ENCODE measurements at places on chromosomes 7 and 10.

GRCh38 chr7:135152442-135152841 is 4.6 kb downstream of the TMEM140 start:
- no peak for DNase-seq

- DNase-seq, result no peak
Observed at GRCh38 chr7:138662076-138662990, 38.8 kb downstream of the SVOPL start.

- DNase-seq, result no peak
Observed at GRCh38 chr7:70738151-70738885, 393.6 kb upstream of the GALNT17 start.

- no peak for DNase-seq
Observed at GRCh38 chr7:130890176-130891020, 156.4 kb upstream of the KLF14 start.

DNA sequence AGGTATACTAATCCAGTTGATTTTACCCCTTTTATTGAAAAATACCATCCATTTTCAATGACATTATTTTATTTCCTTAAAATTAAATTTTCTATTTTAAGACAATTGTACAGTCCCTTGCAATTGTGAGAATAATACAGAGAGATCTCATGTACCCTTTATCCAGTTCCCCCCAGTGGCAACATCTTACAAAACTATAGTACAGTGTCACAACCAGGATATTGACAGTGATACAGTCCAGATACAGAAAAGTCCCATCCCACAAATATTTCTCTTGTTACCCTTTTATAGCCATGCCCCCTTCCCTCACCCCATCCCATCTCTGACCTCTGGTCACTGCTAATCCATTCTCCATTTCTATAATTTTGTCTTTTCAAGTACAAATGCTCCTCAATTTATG is 18.5 kb downstream of the ELFN1 start:
- DNase-seq, result no peak

- no peak for DNase-seq
Observed at GRCh38 chr7:108170251-108170650, 40.1 kb upstream of the LAMB4 start.

- DNase-seq, result no peak
Observed at GRCh38 chr10:65306201-65306600, 1619.6 kb upstream of the LRRTM3 start.

DNA sequence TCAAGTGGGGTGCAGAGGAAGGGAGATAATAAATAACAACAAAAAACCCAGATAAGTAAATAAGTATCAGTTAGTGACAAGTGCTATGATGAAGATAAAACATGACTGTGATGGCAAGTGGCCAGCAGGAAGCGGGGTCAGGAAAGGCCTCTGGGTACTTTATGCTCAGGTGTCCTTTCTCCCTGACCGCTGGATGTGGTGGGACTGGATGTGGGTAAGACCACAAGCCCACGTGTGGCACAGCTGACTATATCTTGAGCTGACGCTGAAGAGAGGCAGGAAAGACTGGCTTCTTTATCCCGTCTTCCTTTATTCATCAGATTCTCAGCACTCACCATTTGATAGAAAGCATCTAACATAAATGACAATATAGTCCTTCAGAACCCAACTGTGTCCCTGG is 87.8 kb downstream of the CREB5 start:
- DNase-seq, result no peak

GRCh38 chr7:47724335-47724982 is 142.5 kb upstream of the TNS3 start:
- no peak for DNase-seq

DNA sequence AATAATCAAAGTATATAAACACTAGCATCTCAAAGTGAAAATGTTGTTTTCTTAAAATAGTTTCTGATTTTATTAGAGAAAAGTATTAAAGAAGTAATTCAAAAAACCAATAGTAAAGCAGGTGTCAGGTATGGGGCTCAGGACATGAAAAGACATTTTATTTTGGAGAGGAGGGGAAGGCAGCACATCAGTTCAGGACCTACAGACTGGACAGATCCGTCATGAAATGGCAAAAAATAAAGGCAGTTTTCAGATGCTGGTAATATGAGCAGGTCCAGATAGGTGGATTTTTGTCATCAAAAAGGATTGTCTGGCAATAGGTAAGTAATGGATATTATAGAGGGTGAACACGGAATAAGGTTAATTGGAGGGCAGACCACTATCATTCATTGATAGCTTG is 49.0 kb downstream of the GRM3 start:
- DNase-seq, result no peak

DNA sequence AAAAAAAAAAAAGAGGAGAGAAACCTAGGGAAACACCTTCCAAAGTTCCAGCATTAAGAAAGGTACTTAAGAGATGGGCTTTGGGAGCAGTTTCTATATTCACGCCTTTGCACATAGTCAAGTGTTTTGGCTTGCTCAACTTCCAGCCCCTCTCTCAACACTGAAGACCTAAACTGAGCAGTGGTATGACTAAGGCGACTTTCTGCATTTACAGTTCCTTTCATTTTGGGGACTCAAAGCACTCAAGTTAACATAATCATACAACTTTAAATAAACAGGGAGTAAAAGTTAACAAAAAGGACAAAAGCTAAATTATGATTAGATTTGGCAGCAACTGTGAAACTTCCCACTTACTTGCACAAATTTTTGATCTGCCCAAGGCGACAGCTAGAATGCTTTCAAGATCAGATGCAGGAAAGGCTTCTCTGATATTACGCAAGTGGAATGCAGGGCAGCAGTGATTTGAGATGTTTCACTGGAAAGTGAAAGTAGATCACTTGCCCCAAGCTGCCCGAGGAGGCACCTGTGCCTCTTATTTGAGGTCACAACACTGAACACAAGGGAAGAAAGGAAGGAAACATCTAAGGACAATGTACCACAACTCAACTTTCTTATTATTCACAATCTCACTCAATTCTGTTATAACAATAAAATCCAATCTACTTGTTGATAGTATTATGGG is 199.5 kb downstream of the SKAP2 start:
- DNase-seq, result no peak

GRCh38 chr7:92723943-92724342 is 112.4 kb downstream of the CDK6 start:
- DNase-seq, result no peak

- no peak for DNase-seq
Observed at GRCh38 chr10:28769091-28769604, 91.8 kb downstream of the BAMBI start.

DNA sequence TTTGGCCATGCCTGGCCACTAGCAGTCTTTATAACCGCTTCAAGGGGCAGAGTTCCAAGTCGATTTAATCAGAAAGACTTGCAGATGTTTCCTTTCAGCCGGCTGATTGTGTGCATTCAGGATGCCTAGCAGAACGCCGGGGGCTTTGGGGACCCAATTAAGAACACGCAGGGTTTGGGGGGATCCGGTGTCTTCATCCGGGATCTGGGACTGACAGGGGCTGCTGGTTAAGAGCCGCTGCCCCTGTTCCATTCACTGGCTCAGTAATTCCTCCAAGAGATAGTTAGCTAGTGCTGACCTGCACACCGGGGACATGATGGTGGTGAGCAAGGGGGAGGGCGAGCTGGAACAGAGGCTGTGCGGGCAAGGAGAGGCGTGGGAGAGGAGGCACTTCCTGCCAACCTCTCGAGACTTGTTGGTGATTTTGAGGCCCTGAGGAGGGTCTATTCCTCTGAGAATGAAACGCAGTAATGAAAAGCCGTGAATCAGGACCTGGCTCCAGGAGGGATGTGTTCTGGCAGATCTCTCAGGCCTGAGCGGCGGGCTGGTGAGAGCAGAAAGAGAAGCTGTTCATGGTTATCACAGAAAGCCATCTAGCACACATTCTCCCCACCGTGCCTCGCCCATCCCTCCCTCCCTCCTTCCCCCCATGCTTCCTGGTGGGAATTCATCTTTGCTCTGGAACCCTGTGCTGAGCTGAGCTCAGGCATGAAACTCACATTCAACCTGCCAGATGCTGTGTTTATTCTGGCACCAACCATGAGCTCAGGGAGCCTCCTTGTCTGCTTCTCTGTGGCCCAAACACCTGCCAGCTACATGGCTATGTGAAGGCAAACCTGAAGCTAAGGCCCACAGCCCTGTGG is 152.0 kb downstream of the CCDC3 start:
- DNase-seq, result no peak

DNA sequence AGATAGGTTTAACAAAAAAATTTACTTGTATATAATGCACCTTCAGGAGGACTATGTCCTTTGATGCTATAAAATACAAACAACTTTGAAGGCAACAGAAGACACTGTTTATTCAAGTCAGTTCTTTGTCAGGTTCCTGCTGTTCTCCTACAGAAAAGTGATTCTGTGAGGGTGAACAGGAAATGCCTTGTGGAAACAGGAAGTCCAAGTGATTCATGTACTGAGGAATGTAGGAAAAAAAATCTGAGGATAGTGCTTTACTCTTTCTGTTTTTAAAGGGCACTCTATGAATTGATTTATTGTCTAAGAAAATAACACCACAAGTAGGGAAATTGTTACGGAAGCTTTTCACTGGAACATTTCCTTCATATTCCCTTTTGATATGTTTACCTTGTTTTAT is 171.9 kb downstream of the HDAC9 start:
- DNase-seq, result peak; percentile 36

GRCh38 chr10:88522715-88523114 is 60.4 kb downstream of the RNLS start:
- DNase-seq, result no peak

DNA sequence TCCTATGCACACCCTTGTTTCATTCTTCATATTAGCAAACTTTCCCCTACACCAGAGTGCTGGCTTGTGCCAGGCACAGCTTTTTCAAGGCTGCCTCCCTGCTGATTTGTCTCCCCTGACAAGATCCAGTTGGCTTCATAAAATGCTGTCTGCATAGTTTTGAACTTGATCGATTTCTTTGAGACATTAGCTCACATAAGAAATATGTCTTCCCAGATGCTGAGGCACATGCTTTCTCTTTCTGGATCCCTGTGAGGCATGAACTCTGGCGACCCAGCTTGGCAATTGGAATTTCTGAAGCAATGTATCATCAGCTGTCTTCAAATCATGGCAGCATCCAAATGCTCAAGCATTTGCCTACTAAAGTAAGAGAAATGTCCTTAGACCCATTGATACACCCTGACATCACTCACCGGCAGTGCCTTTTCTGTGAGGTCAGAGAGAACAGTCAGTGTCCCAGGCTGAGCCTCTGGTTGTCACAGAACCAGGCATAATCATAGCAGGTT is 616.4 kb upstream of the GHITM start:
- no peak for DNase-seq

DNA sequence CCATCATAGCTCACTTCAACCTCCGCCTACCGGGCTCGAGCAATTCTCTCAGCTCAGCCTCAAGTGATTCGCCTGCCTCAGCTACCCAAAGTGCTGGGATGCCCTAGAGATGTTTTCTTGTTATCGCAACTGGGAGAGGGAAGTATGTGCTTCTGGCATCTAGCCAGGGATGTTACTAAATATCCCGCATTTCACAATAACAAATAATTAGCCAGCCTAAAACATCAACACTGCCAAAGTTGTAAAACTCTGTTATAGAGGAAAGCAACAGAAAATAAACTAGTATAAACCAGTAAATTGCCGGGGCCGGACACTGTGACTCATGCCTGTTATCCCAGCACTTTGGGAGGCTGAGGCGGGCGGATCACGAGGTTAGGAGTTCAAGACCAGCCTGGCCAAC is 7.2 kb downstream of the INA start:
- DNase-seq, result no peak

GRCh38 chr7:138837627-138838026 is 39.6 kb upstream of the ATP6V0A4 start:
- DNase-seq, result peak; percentile 28

- DNase-seq, result no peak
Observed at GRCh38 chr7:47477191-47478016, 104.5 kb downstream of the TNS3 start.

- no peak for DNase-seq
Observed at GRCh38 chr7:30069096-30069867, 41.1 kb downstream of the PLEKHA8 start.

GRCh38 chr7:137753067-137753466 is 93.7 kb downstream of the DGKI start:
- DNase-seq, result no peak

GRCh38 chr10:32976338-32976737 is 18.3 kb upstream of the ITGB1 start:
- DNase-seq, result no peak

- DNase-seq, result no peak
Observed at GRCh38 chr7:260441-261281, 29.3 kb upstream of the FOXL3 start.

DNA sequence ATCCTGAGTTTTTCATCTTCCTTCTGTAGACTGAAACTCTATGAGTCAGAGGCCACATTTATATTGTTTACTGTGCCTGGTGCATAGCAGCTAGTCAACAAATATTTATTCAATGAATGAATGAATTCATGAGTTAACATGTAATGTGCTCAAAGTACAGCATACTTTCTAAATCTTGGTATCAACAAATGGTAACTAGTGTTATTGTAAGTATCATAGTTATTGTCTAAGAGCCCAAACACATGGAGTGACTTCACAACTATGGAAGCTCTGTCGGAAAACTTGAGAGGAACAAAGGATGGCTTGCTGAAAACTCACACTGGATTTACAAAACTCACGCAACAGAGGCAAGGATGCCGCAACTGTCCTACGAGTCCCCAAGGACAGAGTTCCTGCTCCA is 35.9 kb downstream of the DENND2A start:
- no peak for DNase-seq

- DNase-seq, result no peak
Observed at GRCh38 chr10:26448706-26449435, 10.7 kb downstream of the APBB1IP start.

DNA sequence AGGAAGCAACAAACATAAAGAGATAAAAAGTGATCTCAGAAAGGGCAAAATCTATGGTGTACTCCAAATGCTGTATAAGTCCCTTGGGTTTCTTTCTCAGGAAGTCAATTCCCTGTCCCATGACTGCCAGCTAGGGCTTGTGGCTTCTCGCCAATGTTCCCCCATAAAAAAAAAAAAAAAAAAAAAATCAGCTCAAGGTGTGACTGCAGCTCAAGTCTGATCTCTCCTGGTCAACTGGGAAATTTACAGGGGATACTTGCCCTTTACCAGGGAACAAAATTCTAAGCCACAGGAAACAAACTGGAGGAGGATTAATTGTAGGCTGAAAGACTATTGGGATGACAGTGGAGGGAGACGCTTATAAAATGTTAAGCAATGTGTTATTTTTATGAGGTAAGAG is 76.0 kb downstream of the PCGF5 start:
- DNase-seq, result no peak

DNA sequence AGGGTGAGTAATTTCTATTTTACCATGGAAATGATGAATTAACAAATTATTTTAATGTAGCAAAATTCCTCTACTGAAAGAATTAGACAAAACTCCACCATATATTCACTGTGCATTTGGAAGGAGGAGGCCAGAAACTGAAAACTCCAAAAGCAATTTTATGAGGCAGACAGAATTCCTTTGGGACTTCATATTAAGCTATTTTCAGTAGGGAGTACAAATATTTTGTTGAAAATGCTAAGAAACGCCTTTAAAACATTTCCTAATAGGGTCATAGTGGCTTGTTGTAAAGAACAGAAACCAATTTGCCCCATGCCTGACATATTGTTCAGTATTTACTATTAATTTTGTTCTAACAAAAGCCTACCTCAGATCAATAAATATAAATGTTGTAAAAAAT is 117.8 kb downstream of the TES start:
- no peak for DNase-seq

GRCh38 chr7:135186261-135186540 is 15.7 kb upstream of the CYREN start:
- no peak for DNase-seq

- DNase-seq, result no peak
Observed at GRCh38 chr10:14688606-14689005, 86.1 kb downstream of the FAM107B start.
